ENCODE measurements at places on chromosomes 13 and 19. TPM values are rescaled to one million over a fixed set of nuclear protein-coding genes. Genes with fewer than 3 reads are reported as not detected.

MTUS2 gene
- total RNA-seq = not detected

LILRB3 gene
- 0.43 TPM for total RNA-seq

PEAK3 gene
- total RNA-seq = 0.05 TPM

CEACAM4 gene
- total RNA-seq = not detected

TMIGD2 gene
- total RNA-seq = not detected

ZNF99 gene
- not detected for total RNA-seq

ADPRHL1 gene
- total RNA-seq = 17.5 TPM

SPACA4 gene
- 0.31 TPM for total RNA-seq

LRRC25 gene
- not detected for total RNA-seq

ZNF492 gene
- not detected for total RNA-seq

COX6B2 gene
- 1.2 TPM for total RNA-seq

ZNF568 gene
- total RNA-seq = 0.99 TPM

NANOS3 gene
- total RNA-seq = 3.3 TPM

IGFL2 gene
- 0.52 TPM for total RNA-seq

ADAT3 gene
- total RNA-seq = 4.9 TPM

CLEC17A gene
- total RNA-seq = not detected

ZNF69 gene
- total RNA-seq = not detected

HCST gene
- 0.28 TPM for total RNA-seq

OLFM4 gene
- total RNA-seq = not detected

ZGLP1 gene
- 1.1 TPM for total RNA-seq

PALM3 gene
- total RNA-seq = 2.4 TPM

MEDAG gene
- total RNA-seq = not detected

ZNF548 gene
- 3.5 TPM for total RNA-seq

AMER2 gene
- not detected for total RNA-seq

KIR2DL4 gene
- not detected for total RNA-seq

CYP2S1 gene
- total RNA-seq = 24.9 TPM

GJB2 gene
- 0.91 TPM for total RNA-seq

FGF22 gene
- total RNA-seq = 0.64 TPM

NLRP4 gene
- total RNA-seq = not detected

ANGPTL8 gene
- not detected for total RNA-seq

ZSWIM9 gene
- total RNA-seq = 6.3 TPM

C19orf33 gene
- 715 TPM for total RNA-seq

F10 gene
- total RNA-seq = not detected

GTF2F2 gene
- total RNA-seq = 21.2 TPM

All from A549 treated with GW870086 at 1 μM for 4 hours (cell line).